ENCODE measurements at places on chromosomes 3 and 15. TPM values are rescaled to one million over a fixed set of nuclear protein-coding genes. Genes with fewer than 3 reads are reported as not detected.

Gene CCDC39
- 0.34 TPM for total RNA-seq

GRCh38 chr3:108130701-108131474 lies 40.1 kb upstream of the CD47 start:
- DNase-seq: peak; percentile 76

- DNase-seq: no peak
These were observed 54.4 kb upstream of the THUMPD3 start for GRCh38 chr3:9308298-9308990.

Gene PP2D1
- total RNA-seq: not detected

Gene PRKCD
- total RNA-seq: 2.2 TPM

Gene EXD1
- not detected for total RNA-seq

DNA sequence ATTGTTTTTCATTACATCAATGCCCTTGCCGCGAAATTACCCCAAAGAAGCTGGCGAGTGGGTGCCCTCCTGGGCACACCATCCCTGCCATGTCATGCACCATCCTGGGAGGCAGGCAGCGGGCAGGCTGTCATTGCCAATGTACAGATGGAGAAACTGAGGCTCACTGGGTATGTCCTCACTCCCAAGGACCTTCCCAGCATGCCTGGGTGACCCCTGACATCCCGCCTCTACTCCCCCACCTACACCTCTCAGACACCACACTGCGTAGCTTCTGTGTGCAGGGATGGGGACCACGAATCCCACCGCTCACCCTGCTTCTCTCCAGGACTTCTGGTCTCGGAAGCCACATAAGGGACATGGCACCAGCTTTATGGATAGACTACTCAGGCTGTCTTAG lies 41.0 kb upstream of the SLC41A3 start:
- no peak for DNase-seq

DNA sequence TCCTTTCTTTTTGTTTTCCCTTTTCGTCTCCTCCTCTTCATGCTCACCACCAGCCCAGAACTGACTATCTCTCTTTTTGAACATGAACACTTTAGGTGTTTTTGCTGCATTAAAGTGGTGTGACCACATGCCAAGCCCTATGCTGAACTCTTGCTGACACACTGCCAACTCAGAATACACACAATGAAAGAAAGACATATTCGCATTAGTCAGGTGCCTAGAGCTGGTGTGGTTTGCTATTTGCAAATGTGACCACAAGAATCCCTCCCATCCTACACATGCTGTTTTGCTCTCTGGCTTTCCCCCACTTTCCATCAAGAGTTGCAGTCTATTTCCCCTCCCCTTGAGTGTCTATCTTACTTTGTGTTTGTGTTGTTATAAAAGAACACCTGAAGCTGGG lies 967.8 kb upstream of the CFAP20DC start:
- DNase-seq: no peak

Gene THRB
- total RNA-seq: 0.23 TPM
